ENCODE measurements at places on chromosomes 11 and 22.

GRCh38 chr22:46353483-46354105 is 18.1 kb downstream of the TRMU start:
- DNase-seq, result no peak

- peak; percentile 92 for DNase-seq
These were observed 7.9 kb upstream of the FLRT1 start for GRCh38 chr11:64027651-64028397.

DNA sequence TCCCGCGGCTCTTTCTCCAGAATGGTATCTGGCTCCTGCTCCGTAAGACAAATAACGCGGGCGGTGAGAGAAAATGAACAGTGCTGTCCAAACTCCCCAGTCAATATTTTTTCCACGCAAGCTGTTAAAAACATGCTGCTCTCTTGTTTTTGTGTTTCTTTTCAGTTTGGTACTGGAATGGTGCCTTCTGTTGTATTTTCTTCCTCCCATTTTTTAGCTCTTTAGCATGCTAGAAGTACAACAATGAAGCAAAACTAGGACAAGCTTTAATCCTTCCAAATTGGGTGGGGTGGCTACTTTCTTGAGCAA is 599 bp upstream of the PPP2R1B start:
- no peak for DNase-seq

DNA sequence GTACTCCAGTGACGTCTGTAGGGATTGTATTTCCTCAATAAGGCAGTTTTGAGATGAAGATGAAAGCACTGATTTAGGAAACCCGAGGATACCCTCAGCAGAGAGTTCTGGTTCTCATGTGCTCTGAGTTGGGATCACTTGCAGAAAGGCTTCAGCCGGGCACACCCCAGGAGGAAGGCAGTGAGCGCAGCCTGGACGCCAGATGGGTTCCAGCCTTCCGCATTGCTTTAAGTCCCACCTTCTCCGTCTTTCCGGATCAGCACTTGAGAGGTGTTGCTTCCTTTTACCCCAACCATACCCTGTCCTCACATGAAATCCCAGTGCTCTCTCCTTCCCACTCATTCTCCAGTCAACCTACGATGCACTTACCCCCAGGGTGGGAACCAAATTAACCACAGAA is 239.5 kb upstream of the CADM1 start:
- DNase-seq, result no peak

GRCh38 chr11:125872138-125872491 is 15.4 kb upstream of the HYLS1 start:
- peak; percentile 12 for DNase-seq

DNA sequence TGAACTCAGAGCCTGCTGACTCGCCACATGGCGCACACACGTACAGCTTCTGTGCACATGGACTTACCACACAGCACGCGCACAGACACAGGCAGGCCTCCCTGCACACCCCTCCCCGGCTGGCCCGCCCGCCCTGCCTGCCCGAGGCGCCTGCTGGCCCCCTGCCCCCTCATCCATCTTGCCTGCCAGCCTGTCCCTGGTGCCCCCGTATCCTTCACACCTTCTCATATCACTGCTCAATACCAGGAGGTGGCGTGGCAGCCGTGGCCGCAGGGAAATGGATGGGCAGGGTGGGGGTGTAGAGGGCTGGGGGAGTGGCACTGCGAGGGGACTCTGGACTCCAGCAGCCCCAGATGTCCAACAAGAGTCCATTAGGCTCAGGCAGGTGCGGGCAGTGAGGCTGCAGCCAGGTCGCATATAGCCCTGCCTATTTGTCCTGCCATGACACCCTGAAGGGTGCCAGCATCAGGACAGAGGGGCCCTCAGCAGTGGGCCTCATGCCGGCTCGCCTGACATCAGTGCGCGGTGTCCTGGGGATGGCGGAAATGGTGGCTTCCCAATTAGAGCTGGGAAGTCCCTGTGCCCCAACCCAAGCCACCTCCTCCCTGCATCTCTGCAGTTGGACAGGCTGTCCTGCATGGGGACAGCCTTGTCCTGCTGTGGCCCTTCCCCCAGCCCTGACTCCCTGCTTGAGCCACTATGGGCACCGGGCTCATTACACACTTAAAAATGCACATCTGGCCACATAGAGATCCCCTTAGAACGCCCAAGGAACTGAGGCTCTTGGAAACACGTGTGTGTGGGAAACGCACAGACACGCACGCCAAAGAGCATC is 2.0 kb upstream of the TBX10 start:
- DNase-seq, result no peak
